ENCODE measurements at places on chromosomes 4 and X.

- DNase-seq = no peak
These were observed 33.3 kb upstream of the GPC4 start for GRCh38 chrX:133448512-133449076.

GRCh38 chrX:118552121-118552900, 56.7 kb downstream of the DOCK11 start:
- DNase-seq = no peak

DNA sequence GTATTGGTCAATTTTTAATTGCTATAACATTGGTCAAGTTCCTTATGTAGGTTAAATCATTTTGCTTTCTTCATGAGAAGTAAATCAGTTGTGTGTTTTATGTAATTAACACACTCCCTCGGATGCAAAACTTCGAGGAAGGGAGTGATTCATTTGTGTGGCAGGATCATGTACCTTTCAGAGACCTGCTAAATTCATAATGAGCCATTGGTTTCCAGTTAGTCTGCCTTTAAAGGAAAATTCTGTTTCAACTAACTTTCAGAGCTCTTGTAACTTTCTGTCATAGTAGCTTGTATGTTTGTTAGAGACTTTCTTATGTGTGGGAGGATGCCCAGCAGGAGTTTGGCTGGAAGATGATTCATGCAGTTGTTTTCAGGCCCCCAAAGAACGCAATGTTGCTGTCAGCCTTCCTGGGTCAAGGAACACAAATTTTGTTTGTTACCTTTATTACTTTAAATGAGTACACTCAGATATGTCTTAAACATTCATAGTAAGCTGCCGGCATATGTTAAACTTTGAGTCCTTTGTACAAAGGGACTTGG, 72.1 kb downstream of the GPR101 start:
- no peak for DNase-seq

DNA sequence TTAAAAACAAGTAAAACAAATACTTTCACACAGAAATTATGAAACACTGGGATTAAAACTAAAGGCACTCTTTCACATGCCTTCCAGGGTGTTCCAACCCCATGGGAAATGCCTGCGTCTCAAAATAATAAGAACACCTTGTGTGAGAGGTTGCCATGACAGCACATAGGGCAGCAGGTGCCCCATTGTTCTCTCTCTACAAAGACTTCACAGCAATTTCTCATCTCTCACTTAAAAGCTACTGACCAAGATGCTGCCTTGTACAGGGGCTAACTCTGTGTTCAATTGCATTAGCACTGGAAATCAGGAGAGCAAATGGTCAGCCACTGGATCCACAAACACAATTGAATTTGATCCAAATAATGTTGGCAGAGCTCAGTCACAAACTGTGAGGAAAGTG, 102.5 kb upstream of the GALNTL6 start:
- no peak for DNase-seq

GRCh38 chrX:71533851-71534561, 1.1 kb downstream of the OGT start:
- DNase-seq = no peak

DNA sequence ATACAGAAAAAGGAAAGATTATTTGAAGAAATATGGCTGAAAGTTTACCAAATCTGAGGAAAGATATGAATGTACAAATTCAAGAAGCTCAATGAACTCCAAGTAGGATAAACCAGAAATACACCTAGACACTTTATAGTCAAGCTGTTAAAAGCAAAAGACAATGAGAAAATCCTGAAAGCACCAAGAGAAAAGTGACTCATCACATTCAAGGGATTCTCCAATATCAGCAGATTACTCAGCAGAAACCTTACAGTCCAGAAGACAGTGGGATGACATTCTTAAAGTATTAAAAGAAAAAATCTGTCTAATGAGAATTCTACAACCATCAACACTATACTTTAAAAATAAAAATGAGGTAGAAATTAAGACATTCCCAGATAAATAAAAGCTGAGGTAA, 223.8 kb upstream of the ZCCHC13 start:
- no peak for DNase-seq

DNA sequence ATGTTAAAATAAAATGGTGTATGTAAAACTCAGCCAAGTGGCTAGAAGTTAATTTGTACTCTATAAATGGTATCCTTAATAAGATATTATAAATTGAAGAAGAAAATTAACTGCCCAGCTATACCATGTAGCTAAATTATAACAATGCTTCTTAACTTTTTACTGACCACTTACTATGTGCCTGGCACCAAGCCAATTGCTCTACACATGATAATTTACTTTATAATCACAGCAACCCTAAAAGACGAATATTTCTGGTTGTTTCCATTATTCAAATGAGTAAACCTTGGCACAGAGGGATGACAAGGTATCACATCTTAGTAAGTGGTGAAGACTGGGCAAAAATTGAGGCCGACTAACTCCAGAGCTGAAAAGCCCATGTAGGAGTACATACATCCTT, 1506.6 kb downstream of the PCDH7 start:
- no peak for DNase-seq

DNA sequence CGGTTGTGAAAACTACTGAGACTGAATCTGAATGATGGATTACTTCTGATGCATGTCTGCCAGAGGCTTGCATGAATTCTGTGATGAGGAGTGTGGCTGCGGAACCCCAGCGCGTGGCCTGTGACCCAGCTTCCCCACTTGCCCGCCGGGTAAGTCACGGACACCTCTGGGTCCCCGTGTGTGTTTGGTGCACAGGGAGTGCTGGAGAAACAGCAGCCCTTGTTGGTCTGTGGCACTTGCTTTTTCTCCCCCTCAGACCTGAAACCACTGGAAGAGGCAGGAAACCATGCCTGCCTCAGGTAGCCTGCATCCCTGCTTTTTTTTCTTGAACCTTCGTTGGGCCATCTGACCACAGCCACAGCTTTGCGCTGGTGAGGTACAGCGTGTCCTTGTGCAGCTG, 51.9 kb upstream of the TADA2B start:
- no peak for DNase-seq

DNA sequence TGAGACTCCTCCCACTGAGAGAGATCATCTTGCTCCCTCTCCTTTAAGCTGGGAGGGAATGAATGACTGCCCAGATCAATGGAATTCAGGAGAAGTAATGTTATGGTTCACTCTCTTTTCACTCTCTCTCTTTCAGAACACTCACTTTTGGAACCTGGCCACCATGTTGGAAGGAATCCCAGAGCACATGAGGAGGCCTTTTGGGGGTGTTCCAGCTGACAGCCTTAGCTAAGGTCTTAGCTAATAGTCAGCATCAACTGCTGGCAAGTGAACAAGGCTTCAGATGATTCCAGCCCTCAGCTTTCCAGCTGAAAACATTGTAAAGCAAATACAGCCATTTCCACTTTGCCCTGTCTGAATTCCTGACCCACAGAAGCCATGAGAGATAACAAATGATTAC, 124.0 kb upstream of the CLNK start:
- no peak for DNase-seq

All from H1 (cell line).